Prostate gland (tissue), 2 donors: ENCODE measurements at places on chromosomes 13 and 19. TPM values are rescaled to one million over a fixed set of nuclear protein-coding genes. Genes with fewer than 3 reads are reported as not detected.

GRCh38 chr19:41951686-41952172 is 7.4 kb downstream of the RABAC1 start:
- peak; percentile 64 for DNase-seq

GRCh38 chr19:1259876-1260748 is 9.0 kb upstream of the CIRBP start:
- no peak for DNase-seq

DNA sequence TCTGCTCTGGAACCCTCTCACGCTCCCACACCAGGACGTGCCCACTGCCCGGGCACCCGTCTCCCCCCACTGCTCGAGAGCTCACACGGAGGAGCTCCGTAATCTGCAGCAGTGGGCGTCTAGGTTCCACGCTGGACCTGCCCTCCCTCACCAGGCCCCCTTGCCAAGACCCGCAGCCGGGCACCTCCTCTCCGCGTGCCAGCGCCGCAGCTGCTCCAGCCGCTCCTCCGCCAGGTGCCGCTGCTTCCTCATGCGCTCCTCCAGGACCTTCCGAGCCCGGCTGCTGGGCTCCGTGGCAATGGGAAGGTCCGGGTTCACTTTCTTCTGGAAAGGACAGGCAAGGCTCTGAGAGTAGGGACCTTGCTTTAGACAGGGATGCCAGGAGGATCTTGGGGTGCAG is 35.0 kb upstream of the MATK start:
- DNase-seq = no peak

- DNase-seq = no peak
Measured at GRCh38 chr13:21538280-21538679, 65.7 kb downstream of the MICU2 start.

DNA sequence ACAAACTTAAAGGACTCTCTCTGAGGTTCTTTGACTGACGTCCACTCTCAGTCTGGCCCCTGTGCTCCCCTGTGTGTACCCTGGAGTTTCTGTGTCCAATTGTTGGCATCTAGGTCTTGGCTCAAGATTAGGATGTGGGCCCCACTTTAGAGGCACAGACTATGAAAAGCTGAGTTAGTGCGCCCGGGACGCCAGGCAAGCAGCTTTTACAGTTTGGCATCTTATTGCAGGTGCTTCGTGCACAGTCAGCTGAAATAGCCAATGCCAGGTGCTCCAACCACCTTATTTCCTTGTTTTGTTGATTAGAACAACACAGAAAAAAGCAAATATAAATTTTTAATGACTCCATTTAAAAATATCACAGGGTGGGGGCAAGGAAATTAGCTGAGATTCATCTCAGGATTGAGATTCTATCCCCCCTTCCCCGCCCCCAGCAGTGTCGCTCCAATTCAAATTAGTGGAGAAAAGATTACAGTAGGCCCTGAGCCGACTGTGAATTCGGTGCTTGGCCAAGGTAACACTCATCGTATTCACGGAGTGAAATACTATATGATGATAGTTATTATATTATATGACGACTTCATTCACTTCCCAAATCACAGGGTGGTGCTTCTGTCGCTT is 4.3 kb downstream of the SOX1 start:
- DNase-seq = no peak

DNA sequence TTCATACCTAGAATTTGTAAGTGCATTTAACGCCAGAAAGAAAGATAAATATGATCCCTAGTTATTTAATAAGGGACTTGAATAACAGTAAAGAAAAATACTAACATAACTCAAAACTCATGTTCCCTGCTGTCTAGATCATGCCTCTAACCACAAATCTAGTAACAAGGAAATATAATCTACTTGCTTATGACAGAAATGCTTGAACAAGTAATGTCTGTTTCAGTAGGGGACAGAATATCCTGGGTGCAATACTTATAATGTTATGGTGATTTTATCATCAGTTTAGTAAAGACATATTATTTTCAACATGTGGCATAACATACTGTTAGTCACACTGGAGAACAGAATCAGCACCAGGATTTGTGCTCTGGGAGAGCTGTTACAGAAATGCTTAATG is 861.9 kb upstream of the SLITRK1 start:
- no peak for DNase-seq

DNA sequence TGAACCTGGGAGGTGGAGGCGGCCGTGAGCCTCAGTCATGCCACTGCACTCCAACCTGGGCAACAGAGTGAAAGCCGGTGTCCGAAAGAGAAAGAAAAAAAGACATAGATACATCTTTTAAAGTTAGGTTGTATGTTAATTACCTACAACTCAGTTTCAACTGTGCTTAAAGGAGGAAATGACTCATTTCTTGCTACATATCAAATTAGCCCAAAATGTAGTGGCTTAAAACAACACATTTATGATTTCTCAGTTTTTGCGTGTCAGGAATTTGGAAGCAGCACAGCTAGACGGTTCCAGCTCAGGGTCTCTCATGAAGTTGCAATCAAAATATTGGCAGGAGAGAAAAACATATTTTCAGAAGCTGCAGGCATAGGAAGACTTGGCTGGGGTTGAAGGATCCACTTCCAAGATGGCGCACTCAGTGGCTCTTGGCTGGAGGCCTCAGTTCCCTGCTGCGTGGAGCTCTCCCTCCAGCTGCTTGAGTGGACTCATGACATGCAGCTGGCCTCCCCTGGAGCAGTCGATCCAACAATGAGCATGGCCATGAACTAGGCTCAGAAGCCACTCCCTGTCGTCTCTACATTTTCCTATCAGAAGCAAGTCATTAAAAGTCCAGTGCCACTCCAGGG is 7.1 kb downstream of the LDLR start:
- no peak for DNase-seq

GRCh38 chr13:80141123-80141849 is 199.6 kb downstream of the SPRY2 start:
- DNase-seq = no peak

DNA sequence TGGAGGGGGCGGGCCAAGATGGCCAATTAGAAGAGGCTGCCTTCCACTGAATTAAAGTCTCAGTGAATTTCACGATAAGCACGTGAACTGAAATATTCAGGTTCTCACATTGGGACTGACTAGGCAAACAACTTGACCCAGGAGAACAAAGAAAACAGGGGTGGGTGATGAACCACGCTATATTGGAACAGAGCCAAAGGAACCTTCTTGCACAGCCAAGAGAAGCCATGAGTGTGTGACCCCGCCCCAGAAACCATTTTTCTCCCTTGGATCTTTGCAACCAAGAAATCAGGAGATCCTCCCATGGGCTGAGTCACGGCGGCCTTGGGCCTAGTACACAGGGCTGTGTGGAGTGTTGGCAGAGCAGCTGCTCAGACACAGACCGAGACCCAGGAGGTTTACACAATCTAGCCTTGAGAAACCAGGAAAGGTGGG is 36.8 kb downstream of the ERICH4 start:
- DNase-seq = peak; percentile 9

DNA sequence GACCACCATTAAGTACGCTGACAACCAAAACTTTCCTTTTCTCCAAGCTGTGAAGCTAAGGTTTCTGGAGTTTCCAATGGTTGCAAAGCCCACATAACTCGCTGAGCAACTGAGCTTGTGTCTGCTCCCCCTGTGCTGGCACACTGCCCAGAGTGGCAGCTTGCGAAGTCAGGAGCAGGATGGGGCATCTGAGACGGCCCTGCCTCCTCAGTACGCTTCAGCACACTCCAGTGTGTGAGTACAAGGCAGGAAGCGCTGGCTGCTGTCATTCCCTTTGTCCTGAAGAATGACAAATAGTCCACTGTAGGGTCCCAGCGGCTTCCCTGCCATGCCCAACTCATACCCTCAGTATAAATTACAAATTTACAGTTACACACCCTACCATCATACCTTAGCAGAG is 51.5 kb downstream of the SKA3 start:
- DNase-seq = peak; percentile 31

Gene RASGRP4
- 1.6 TPM for total RNA-seq

Gene B3GNT3
- total RNA-seq = 5.2 TPM
